A549 treated with DMSO at 1 μM for 4 hours (cell line): ENCODE measurements at places on chromosomes 16 and 17. TPM values are rescaled to one million over a fixed set of nuclear protein-coding genes. Genes with fewer than 3 reads are reported as not detected.

Gene UBALD2
- 45.3 to 95.6 TPM (median 71.1 TPM) in 5 replicates for total RNA-seq

Gene CPHXL2
- not detected in 5 replicates for total RNA-seq

Gene KRTAP4-1
- 0.15 to 0.30 TPM (median 0.20 TPM) in 4 of 5 replicates, not detected in the other for total RNA-seq

Gene DNAJA3
- 60.7 to 81.7 TPM (median 78.2 TPM) in 5 replicates for total RNA-seq
